Lower leg skin (tissue), 4 donors: ENCODE measurements at places on chromosomes 11 and 22. TPM values are rescaled to one million over a fixed set of nuclear protein-coding genes. Genes with fewer than 3 reads are reported as not detected.

The C11orf42 gene
- total RNA-seq: not detected

DNA sequence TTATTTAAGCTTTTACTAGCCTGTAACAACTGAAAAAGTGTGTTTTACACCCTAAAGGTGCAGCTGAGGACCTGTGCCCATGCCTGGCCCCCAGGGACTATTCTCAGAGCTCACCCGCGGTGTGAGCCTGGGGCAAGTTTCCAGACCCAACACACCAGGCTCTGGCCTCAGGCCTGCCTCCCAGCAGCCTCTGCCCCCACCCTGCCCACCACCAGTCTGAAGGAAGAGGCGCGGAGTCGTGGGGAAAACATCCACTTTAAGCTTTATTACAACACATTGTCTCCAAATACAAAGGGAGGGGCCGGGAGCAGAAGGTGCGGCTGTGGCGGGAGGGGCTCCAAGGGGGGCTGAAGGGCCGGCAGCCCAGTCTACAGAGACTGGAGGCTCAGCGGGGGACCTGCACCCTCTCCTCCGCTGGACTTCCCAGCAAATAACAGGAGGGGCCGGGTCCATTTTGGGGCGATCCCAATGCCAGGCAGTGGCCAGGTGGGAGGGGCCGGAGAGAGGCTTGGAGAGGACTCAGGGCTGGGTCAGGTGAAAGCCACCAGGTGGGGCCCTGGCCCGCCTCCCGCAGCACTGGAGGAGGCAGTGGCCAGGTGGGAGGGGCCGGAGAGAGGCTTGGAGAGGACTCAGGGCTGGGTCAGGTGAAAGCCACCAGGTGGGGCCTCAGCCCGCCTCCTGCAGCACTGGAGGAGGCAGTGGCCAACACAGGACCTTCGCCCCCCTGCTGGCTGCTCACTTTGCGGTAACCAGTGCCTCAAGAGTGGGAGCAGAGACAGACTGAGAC, 18.1 kb downstream of the DUSP8 start:
- DNase-seq: no peak

DNA sequence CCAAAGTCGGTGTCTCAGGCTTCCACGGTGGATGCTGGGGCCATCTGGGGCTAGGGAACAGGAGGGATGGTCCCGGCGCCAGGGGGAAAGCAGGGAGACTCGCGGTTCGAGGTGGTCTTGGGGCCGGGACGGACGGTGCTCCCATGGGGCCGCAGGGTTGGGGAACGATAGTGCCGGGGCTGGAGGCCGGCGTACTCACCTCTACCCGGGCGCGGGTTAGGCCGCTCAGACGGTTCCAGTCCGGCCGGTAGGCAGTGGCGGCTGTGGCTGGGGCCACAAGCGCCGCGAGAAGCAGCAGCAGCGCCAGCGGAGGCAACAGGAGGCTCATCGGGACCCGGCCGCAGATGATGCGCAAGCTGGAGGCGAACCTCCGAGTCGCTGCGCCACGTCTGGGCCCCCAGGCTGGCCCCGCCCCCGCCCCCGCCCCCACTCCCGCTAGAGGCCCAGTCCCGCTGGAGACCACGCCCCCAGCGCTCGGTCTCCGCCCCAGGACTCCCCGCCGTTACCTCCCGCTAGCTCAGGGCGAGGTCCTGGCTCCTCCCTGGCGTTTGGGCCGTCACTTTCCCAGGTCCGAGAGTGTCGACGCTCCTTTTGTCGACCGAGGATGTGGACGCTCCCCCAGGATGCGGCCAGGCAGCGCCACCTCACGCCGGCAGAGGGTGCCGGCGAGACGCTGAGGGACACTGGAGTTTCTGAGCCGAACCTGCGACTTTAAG, at the start of gene SELENOM:
SELENOM (minus strand) TSS at position 391 of the 716 bp plus-strand sequence; CDS start at position 328, 63 bp downstream.
- DNase-seq: peak; percentile 99

GRCh38 chr22:38125751-38126201, 15.3 kb upstream of the BAIAP2L2 start:
- DNase-seq: no peak

DNA sequence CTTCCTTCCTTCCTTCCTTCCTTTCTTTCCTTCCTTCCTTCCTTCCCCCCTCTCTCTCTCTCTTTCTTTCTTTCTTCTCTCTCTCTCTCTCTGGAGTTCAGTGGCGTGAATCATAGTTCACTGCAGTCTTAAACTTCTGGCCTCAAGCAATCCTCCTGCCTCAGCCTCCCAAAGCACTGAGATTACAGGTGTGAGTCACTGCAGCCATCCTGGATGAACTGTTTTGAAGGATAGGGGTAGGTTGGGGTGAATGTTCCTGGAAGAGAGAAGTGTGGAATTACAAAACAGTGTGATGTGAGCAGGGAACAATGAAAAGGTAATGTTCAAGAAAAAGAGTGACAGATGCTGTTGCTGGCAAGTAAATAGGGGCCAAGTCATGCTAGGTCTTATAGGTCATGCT, 12.4 kb upstream of the PLET1 start:
- no peak for DNase-seq

- no peak for DNase-seq
These were observed 26.8 kb downstream of the TNRC6B start for GRCh38 chr22:40204321-40205116.
